Amniotic epithelial cell (primary cell): ENCODE measurements at places on chromosomes 12 and 14.
A peak's percentile ranks its signal among the peaks of the same experiment; 100 is the strongest.

DNA sequence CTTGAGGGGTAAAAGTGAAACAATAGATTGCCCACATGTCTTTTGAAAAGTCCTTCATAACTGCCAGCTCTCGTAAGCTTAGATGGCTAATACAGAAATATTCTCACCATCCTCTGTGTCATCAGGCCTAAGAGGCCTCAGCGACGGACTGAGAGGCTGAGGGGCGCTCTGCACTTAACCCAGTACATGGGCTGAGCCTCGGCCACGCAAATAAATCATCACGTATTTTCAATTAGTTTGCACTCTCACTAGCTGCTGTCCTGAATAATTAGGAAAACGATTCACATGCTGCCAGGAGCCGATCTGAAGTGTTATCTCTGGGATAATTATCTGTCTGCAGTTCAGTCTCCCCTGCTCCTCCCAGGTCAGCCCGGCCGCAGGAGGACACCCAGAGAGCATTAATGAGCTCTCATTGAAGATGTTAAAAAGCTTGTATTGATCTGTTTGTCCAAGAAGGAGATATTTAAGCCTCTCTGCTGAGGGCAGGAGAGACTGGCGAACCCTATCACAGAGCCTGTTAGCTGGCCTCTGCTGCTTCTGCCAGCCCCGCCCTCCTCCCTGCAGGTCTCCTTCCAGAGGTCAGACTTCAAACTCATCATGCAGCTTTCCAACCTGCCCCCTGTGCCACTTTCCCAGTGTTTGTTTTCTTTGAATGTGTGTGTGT lies 1051.3 kb downstream of the VRK1 start:
- DNase-seq, result no peak

GRCh38 chr12:30999723-31000122 lies 73.2 kb downstream of the TSPAN11 start:
- no peak for DNase-seq

DNA sequence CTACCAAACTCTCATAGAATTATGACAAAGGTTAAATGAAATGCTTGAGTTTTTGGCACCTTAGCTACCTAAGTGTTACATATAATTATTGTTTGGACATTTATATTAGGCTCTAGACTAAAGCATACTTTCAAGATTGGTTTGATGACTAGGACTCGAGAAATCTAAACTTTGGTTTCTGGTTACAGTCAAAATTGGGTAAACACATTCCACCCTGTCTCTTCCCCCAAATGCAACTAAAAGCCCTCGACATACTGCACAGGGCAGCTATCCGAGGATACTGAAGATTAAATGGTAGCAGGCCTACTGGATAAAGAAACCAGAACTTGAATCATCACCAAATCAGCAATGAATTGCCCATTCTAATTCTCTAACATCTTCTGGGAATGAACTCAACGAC lies 369.1 kb downstream of the PRKD1 start:
- peak; percentile 81 for DNase-seq

DNA sequence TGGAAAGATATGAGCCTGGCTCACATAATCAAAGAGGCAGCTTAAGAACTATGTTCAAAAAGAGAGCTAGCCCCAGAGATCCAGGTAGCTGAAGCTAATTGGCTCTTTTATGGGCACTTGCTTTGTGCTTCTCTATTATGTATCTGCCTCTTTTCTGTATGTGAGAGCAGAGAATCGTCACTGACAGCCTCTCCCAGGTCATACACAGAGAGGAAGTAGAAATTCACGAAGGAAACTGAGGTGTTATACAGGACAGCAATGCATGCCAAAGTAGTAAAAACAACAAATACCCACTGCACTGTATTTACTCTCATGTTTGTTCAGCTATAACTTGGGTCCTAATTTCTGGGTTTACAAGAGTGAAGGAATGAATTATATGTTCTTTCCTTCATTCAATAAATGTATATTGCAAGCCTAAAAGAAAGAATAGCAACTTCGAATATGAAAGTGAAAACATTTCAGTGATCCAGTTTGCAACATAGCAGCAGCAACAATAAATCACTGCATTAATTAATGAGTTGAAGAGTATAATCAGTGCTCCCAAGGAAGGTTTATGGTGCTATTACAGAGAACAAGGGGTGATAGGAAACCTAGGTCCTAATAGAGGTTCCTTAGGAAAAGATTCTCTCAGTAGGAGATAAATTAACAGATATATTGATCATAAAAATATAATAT lies 47.1 kb upstream of the ATXN7L3B start:
- no peak for DNase-seq

DNA sequence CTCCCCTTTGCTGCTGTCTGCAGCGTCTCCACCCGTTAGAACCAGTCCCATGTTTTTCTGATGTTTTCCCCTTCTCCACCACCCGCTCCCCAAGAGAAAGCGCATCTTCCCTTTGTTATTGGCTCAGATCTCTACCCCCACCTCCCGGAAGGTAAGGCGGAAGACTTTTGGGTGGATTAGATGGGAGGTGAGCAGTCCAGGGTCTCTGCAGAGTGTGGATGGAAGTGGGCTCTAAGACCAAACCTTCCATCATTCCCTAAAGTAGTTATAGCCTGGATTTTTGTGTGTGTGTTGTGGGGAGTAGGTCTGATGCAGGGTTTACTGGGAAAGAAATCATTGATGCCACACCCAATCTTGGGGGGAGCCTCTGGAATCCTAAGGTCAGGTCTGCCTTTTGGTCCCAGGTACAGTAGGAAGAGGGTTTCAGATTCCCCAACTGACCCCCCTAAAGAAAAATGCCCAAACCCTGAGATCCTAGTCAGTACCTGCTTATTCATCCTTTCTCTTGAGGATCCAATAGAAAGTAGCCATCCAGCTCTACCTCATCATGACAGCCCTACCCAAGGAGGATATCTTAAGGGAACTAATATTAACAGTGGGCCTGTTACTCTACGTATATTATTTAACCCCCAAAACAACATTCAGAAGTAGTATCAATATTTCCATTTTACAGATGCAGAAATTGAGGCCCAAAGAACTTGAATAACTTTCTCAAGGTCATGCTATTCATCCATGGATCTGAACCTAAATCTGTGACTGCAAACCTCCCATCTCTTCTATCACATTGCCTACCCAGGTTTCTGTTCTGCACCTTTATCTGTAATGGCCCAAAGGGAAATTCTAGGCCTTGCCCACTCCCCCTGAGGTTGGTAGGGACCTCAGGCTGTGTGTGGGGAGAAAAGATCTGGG lies 1.1 kb downstream of the KIF5A start:
- no peak for DNase-seq

GRCh38 chr12:91327131-91327530 lies 144.5 kb upstream of the DCN start:
- DNase-seq, result no peak

DNA sequence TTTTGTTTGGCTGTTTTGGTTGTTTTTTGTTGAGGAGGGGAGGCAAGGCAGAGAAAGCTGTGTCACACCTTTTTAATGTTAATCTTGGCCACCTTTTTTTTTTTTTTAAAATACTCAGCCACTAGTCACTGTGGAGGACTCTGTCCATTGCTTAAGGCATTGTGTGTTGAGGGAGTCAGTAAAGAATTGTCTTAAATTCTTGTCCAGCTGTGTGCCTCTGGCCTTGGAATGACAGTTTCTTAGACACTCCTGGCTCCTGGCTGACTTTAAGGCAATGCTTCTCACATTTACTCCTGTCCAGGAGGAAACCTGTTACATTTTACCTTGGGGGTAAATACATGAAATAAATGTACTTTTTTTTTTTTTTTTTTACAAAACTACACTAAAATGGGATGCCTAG lies 18.1 kb upstream of the SMCO2 start:
- no peak for DNase-seq

GRCh38 chr12:16258963-16259362 lies 18.5 kb downstream of the SLC15A5 start:
- DNase-seq, result peak; percentile 6

DNA sequence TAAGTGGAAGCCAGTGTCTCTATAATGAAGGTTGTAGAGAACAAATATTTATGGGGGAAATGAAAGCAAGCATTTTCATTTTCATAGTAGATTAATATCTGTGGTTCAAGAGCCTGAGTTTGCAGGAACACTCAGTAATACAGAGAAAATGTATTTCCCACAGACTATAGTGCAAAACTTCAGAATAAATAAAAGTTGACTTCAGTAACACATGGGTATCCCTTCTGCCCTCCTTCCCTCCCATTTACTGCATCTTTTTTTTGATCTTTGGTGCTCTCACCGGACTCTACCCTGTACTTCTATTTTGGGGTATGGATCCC lies 75.3 kb upstream of the AMN1 start:
- DNase-seq, result no peak

GRCh38 chr12:5470221-5470620 lies 38.3 kb downstream of the NTF3 start:
- no peak for DNase-seq

- DNase-seq, result peak; percentile 70
Measured at GRCh38 chr12:69468237-69469026, 1.8 kb upstream of the FRS2 start.

DNA sequence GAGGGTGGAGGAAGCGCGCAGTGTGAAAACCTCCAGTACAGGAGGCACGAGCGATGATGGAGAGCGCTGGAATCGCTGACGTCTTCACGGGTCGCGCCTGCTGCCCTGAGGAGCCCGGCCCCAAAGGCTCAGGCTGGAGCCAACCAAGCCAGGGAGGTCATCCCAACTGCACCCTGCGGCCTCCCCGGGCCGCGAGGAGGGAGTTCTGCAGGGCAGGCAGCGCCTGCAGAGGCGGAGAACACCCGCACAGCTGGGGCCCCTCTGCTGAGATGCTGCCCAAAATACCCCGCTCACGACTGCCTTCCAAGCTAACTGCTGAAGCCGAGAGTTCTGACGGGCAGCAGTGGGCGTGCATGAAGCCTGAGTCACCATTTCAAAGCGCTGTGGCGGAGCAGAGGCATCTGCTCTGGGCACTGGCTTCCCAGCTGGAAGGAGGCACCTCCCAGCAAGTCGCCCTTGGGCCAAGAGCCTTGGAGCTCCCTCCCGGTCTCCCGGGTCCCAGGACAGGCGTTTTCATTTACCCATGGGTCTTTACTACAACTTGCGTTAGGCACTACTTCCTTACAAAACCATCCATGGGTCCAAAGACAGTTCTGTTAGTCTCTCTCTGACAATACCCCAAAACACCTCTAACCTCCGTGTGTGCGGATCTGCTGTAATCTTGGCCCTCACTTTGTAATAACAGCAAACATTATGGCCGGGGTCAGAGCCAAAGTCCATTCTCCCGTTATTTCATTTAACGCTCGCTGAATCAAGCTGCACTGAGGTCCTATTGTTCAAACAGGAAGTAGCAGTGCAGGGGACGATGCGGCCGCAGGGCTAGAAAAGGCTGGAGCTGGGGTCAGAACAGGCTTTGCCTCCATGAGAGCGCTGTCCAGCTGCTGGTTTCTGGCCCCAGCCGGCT lies 60.1 kb upstream of the RIMBP2 start:
- DNase-seq, result peak; percentile 79

- no peak for DNase-seq
Measured at GRCh38 chr12:127044836-127045235, 1222.1 kb upstream of the TMEM132C start.

DNA sequence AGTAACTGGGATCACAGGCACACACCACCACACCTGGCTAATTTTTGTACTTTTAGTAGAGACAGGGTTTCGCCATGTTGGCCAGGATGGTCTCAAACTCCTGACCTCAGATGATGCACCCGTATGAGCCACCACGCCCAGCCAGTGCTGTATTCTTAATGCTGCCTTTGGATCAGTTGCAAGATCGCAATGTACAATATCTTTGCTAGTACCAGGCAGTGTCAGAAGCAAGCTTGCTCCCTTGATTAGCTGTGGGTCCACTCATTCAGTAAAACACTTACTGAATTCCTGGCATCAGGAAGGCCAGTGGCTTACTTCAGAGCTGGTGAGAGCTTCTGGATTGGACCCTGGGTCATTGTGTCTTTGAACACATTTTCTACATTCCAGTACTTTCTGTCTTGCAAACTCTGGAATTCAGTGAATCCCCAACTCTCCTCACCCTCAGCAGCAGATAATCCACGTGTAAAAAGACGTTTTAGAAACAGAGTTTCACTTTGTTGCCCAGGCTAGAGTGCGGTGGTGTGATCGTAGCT lies 1183.7 kb downstream of the AACS start:
- peak; percentile 5 for DNase-seq

DNA sequence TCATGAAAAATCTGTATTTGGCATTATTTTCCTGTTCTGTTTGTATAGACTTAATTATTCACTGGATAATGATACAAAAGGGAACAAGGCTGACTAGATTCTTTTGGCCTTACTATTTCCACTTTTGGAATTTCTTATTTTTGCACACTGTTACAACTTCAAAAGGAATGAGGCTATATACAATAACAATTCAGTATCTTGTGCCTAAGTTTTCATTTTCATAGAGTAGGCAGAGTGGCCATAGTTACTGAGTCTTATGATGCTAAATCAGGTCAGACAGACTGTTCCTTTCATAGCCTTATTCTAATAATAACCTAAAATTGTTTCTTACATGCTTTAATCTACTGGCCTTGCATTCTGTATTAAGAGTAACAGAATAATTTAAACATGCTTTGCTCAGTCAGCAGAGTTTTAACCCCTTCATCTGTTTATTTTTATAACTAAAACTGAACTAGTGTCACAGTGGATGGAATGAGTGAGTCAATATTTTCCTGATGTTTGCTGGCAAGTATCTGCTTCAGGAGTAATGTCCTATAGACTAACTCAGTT lies 10.5 kb downstream of the TTC8 start:
- no peak for DNase-seq

GRCh38 chr12:105892362-105892910 lies 246.3 kb downstream of the NUAK1 start:
- no peak for DNase-seq

DNA sequence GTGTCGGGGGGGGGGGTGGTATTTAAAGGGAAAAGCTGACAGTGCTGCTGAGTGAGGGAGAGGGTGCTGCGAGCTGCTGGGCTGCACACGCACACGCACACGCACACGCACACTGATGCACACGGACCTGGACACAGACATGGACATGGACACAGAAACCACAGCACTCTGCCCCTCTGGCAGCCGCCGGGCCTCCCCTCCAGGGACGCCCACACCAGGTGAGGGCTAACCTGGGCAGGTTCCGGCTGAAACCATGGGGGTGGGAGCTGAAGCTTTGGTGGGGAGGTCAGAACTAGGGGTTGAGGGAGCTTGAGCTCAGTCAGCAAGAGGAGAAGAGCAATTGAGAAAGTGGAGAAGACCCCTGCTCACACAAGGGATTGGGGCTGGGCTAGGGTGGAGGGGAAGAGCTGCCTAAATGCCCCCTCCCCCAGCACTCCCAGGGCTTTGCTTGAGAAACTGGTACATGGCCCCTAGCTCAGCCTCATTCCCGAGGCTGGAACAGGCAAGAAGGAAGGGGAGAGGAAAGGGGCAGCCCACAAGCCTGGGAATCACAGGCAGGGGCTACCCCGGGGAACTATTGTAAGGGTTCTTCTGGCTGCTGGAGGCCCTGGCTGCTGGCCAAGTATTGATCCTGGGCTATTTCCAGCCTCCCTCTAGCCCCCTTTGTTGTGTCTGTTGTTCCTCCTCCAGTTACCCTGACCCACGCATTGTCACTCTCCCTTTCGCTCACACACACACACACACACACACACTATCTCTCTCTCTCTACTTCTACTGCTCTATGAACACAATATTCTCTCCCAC lies at the start of gene REM2:
REM2 (plus strand) TSS at position 50 of the 804 bp plus-strand sequence; CDS start at position 116, 66 bp downstream.
- DNase-seq, result no peak

GRCh38 chr12:57515934-57516541 lies 4.3 kb downstream of the DDIT3 start:
- peak; percentile 39 for DNase-seq
